T1000 (cell line): ENCODE measurements at places on chromosomes 5 and 9.

- no peak for DNase-seq
Measured at GRCh38 chr9:38380872-38381534, 11.5 kb upstream of the ALDH1B1 start.

DNA sequence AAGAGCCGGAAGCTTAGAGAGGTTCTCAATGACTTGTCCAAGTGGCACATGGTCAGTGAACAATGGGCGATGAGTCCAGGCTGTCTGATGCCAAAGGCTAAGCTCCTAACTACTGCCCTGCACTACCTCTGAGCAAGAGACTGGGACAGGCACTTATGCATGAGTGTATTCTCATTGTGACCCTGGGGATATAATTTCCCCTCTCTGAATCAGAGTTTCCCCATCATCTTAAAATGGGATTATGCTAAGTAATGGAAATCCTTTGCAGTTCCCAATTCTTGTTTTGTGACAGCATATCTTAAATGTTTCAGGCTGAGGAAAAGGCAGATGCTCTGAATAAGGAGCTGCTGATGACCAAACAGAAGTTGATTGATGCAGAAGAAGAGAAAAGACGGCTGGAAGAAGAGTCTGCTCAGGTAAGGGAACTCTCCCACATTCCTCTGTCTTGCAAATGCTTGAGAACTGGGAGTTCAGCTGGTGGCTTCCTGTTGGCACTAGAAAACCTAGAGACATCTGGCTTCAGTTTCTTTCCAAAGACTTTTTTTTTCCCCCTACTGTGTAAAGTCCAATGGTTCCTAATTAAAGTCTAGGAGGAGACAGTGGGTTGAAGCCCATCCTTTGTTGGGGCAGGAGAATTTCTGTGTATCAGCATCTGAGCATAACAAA, 64.1 kb downstream of the GPR21 start:
- no peak for DNase-seq

DNA sequence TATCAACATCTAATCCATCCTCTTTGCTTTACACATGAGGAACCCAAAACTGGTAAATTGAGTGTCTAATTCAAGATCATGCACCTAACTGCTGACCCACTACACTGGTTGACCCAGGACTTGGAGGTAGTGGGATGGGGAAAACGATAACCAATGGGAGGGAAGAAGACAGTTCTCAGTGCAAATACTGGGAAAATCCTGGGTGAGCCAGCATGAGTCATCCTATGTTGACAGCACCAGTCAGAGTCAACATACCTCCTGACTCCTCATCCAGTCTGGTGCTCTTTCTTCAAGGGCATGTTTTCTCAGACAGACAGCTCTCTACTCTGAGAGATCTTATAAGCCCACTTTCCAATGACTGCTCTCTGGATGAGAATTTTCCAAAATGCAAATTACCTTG, 232.8 kb upstream of the PTGER4 start:
- no peak for DNase-seq

DNA sequence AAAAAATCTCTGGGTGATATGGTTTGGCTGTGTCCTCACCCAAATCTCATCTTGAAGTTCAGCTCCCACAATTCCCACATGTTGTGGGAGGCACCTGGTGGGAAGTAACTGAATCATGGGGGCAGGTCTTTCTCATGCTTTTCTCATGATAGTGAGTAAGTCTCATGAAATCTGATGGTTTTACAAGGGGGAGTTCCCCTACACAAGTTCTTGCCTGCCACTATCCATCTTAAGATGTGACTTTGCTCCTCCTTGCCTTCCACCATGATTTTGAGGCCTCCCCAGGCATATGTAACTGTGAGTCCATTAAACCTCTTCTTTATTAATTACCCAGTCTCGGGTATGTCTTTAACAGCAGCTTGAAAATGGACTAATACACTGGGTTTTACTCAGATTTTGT, 513.9 kb downstream of the TLE4 start:
- DNase-seq: no peak

DNA sequence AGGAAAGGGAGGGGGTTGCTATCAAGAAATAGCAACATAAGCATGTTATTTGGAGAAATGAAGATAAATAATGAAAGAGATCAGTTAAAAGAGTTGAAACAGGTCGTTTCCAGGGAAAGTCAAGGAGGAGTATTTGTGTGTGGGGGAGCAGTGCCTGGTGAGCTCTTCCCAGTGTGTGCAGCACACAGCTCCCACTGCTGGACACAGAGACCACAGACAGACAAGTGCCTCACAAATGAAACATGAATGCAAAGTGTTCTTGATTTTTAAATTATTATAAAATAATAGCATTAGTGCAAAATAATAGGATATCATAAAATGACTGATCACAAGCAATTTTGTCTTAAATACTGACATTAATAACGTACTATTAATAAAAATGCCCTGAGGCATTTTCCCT, 40.8 kb downstream of the LIFR start:
- no peak for DNase-seq

DNA sequence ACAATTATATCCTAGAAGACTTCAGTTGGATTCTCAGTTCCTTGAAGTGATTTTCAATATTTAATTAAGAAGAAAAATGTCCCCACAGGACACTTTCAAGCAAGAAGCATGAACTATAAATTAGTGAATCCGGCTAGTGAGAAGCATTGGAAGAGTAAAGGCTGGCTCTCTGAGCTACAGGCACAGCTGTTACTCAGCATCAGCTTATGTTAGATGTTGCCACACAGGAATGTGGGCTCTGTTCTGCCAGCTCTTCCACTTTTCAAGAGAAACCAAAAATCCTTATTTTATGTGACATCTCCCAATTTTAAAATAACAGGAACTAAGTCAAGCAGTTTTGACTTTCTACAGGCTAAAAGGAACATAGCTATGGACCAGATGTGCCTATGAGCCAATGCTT, 14.9 kb downstream of the ZNF474 start:
- DNase-seq: no peak

- peak; percentile 5 for DNase-seq
Measured at GRCh38 chr9:18906656-18907395, 126.2 kb downstream of the SAXO1 start.

DNA sequence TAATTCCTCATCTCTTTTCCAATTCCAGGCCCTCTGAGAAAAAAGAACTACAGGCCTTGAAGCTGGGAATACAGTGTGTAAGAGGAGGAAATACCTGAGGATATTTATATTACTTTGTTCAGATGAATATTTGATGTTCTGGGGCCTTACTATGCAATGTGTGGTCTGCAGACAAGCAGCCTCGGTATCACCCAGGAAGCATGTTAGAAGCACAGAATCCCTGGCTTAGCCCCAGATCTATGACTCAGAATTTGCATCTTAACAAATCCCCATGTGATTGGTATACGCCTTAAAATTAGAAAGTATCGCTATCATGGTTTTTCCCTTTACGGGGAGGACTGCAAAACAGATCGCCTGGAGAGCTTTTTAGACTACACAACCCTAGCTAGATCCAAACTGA, 121.0 kb downstream of the JAKMIP2 start:
- no peak for DNase-seq
